ENCODE measurements at places on chromosomes 4 and X. TPM values are rescaled to one million over a fixed set of nuclear protein-coding genes. Genes with fewer than 3 reads are reported as not detected.

METTL14 gene
- 47.2 TPM for total RNA-seq

- no peak for DNase-seq
These were observed 120.6 kb upstream of the NUDT6 start for GRCh38 chr4:123043013-123043412.

GRCh38 chr4:44756559-44756958 lies 30.2 kb upstream of the GNPDA2 start:
- DNase-seq: no peak

UGT2B10 gene
- 10.2 TPM for total RNA-seq

GRCh38 chr4:170007113-170007512 lies 19.1 kb downstream of the MFAP3L start:
- DNase-seq: no peak

SMARCA1 gene
- 28.8 TPM for total RNA-seq

Measured in mucosa of gallbladder (tissue), 1 donor.